Gastroesophageal sphincter (tissue), 4 donors: ENCODE measurements at places on chromosomes 3 and 15.
A peak's percentile ranks its signal among the peaks of the same experiment; 100 is the strongest.

- no peak for ATAC-seq
Measured at GRCh38 chr3:71035314-71035713, 548.2 kb downstream of the FOXP1 start.

GRCh38 chr3:167913219-167913835, 177.8 kb downstream of the SERPINI1 start:
- peak; percentile 51 for ATAC-seq

GRCh38 chr15:75036212-75036616, 12.8 kb downstream of the PPCDC start:
- no peak for ATAC-seq

- ATAC-seq, result no peak
Measured at GRCh38 chr3:25483456-25483855, 55.4 kb downstream of the RARB start.

DNA sequence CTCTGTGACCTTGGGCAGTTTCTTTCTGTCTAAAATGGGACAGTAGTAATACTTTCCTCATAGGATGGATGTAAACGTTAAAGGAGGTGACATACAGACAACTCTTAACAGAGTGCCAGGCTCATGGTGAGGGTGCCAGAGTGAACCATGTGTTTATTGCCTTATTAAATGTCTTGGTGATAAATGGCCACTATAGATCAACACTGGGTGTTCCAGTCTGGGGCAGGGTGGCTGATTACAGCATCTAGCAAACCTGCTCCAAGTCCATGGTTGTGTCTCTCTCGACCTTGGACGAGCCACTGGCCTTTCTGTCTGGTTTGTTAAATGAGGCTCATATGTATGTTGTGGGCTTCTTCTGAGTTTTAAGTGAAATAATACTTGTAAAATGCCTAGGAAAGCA, 75.1 kb downstream of the TRAK1 start:
- ATAC-seq, result no peak

- ATAC-seq, result no peak
Measured at GRCh38 chr15:38174691-38175090, 77.9 kb upstream of the SPRED1 start.

DNA sequence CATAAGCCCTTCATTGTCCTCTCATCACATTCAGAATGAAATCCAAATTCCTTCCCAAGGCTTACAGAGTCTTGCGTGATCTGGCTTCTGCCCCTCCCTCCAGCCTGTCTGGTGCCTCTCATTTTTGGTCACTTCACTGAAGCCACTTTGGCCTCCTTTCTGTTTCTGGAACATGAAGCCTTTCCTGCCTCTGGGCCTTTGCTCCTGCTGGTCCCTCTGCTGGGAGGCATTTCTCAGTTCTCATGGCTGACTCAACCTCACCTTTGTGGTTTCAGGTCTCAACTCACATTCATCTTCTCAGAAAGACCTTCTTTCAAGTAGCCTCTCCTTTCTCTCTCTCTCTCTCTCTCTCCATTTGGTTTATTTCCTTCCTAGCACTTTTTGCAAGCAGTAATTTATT, 43.9 kb upstream of the BHLHE40 start:
- no peak for ATAC-seq

DNA sequence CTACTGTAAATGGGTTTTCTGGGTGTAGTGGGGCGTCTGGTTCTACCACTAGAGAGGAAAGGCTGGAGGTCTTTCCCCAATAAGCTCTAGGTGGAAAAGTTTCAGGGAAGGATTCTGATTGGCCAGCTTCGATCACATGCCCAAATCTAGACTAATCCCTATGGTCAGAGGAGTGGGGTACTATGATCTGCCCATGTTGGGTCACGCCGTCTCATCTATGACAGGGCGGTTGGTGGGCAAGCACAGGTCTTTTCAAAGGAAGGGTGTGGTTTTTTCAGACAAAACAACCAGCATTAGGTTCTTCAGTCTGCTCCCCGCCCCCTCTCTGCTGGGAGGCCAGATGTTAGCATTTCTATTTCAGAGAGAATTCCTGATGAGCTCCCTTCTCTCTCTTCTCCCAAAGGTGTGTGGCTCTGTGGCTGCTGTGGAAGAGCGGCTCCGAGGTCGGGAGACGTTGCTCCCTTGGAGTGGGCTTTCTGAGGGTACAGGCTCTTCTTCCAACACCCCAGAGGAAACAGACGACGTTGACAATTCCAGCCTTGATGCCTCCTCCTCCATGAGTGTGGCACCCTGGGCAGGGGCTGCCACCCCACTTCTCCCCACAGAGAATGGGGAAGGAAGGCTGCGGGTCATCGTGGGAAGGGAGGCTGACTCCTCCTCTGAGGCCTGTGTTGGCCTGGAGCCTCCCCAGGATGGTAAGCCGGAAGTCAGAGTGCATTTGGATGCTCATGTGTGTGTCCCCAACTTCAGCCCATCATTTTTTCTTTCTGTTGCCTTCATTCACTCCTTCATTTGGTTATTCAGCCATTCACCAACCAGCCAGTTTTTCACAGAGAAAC, 9.7 kb upstream of the TATDN2 start:
- ATAC-seq, result no peak

DNA sequence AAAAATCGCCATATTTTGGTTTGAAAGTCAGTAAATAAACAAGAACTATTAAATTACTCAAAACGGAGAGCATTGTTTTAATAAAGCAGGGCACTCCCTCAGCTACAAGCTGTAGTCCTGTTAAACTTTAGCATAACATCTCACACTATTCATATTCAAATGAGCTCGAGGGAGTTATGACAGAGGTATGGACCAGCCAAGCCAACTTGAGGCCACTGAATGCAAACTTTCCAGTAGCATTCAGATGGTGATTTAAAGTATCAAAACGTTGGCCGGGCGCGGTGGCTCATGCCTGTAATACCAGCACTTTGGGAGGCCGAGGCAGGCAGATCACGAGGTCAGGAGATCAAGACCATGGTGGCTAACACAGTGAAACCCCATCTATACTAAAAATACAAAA, 132.9 kb downstream of the GABRB3 start:
- ATAC-seq, result no peak

DNA sequence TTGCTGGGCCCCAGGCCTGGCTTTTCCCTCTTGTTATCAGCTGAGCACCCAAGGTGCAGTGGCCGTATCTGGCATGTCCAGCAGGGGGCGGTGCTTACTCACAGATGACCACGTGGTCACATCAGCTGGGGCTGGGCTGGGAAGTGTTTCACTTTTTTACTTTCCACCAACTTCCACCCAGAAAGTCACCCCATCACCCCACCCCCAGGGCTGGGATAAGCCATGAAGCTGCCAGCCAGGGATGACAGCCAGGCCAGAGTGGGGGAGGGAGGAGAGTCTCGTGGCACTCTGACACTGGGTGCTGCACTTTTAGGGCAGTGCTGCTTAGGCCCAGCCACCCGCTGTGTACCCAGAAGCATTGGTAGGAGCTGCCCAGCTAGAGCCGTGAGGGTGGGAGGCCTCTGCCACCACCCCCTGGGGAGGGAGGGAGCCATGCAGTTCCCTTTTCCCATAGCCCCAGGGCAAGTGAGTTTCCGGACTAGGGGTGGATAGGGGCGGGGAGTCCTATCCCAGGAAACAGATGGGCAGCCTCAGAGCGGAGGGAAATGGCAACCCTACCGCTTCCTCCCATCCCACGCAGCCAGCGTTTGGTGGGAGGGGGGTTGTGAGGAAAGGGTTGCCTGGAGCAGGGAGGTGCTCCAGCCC, 6.1 kb downstream of the PPCDC start:
- peak; percentile 85 for ATAC-seq

DNA sequence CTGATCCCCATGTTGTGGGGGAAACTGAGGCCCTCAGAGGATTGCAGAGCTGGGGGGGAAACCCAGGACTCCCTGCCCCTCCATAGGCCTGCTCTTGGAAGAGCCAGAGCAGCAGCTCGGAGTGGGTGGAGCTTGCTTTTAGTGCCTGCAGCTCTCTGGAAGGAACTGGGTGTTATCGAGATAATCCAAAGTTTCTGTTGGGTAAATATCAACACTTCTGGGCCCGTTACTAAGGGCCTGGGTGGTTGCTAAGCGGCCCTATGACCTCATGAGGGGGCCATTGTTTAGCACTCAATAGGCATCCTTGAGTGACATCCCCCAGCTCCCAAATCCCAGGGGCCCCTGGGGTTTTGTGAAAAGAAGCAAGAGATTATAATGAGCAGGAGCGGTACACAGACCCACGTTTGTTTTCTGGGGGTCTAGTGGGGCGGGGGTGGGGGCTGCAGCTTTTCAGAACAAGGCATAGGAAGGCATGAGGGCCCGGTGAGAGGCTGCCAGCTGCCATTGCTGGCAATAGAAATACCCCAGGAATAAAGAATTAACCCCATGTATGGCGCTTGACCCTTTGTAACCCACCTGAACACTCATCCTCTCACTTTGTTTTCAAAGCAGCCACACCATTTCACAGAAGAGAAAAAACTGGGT, 48.3 kb upstream of the ATP2B2 start:
- no peak for ATAC-seq

GRCh38 chr15:78149805-78150751, 916 bp downstream of the IDH3A start:
- no peak for ATAC-seq

DNA sequence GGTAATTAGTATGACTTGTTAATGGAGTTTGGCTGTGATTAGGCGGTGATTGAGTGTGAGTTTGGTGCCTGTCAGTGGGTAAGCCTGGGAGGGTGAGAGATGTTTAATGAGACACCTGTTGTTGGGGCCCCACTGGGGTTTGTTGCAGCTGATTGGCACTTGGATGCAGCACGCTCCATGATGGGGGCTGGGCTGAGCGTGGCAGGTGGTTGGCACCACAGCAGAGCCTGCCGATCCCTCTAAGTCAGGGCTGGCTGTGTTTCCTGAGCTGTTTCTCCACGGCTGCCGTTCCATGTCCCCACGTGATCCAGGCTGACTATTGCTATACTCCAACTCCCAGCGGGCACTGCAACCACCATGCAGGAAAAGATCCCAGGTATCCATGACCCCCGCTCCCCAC, 93.5 kb upstream of the ARRDC4 start:
- no peak for ATAC-seq

GRCh38 chr15:51692154-51692553, 10.9 kb downstream of the SCG3 start:
- ATAC-seq, result no peak

GRCh38 chr15:33425142-33425541, 114.4 kb downstream of the RYR3 start:
- no peak for ATAC-seq

DNA sequence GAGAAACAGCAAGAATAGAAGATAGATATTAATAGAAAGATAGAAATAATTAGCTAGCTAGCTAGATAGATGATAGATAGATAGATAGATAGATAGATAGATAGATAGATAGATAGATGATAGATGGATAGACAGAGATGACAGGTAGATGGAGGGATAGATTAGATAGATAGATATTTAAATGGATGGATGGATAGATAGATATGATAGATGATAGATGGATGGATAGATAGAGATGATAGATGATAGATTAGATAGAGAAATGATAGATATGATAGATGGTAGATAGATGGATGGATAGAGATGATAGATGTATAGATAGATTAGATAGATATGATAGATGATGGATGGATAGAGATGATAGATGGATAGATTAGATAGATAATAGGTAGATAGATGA, 8.3 kb upstream of the ATP10A start:
- ATAC-seq, result no peak

- ATAC-seq, result no peak
Measured at GRCh38 chr3:96760956-96761355, 53.4 kb upstream of the EPHA6 start.

DNA sequence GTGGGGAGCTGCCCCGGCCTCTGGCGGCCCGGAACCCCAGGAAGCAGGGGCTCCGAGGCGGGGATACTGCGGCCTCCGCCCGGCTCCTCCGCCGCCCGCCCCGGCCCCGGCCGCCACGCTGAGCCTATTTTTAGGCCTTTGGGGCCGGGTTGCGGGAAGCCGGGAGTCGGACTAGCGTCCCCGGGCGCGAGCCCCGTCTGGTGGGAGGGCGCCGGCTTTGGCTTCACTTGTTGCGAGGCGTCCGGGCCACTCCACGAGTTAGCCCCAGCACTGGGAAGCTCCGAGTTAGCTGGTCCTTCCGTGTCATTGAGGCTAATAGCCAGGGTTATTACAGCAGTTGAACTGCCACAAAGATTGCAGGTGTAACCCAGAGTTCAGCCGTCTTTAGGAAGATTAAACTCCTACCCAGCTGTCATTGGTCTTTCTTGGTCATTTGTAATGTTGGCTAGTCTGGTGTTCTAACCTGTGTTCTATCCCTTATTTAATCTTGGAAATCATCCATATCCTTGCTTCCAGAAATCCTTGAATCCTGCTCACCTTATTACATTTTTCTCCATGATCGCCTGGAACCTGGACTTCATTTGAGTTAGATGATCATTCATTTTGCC, 791 bp downstream of the GYG1 start:
- peak; percentile 50 for ATAC-seq

DNA sequence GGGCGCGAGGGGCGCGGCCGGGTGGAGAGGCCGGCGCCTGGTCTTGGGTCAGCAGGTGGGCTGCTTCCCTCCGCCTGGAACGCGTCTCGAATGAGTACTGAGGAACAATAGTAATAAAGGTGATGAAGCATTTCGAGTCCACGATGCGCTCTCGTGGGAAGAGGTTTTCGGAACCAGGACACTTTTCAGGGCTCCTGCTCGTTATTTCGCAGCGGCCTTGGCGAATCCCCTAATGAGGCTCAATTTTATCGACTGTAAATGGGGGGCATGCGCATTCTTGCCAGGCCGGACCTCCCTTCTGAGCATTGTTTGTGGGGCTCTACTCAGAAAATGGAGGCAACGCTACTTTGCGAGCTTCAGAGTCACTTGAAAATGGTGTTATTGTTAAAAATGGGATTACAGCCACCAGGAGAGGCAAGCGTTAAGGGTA, 1.2 kb downstream of the NR2C2 start:
- ATAC-seq, result no peak

GRCh38 chr3:176514297-176514696, 683.0 kb downstream of the TBL1XR1 start:
- no peak for ATAC-seq

DNA sequence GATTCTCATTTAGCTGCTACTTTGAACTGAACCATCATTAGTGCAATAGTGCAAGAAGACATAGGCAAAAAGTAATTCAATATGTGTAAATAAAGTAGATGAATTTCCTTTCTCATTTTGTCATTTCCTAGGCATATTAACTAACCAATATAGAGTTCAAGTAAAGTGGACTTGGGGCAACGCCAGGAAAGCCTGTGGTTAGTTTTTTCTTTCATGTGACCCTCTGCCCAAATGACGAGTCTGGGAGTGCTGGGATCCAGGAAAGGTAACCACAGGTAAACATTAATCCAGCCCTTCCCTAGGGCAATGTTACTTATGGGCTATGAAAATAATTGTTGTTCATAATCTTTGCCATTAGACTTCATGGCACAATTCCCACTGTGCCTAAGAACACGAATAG, 181.0 kb downstream of the VPS13C start:
- no peak for ATAC-seq

- ATAC-seq, result no peak
Measured at GRCh38 chr15:59360896-59361295, 11.8 kb downstream of the MYO1E start.

DNA sequence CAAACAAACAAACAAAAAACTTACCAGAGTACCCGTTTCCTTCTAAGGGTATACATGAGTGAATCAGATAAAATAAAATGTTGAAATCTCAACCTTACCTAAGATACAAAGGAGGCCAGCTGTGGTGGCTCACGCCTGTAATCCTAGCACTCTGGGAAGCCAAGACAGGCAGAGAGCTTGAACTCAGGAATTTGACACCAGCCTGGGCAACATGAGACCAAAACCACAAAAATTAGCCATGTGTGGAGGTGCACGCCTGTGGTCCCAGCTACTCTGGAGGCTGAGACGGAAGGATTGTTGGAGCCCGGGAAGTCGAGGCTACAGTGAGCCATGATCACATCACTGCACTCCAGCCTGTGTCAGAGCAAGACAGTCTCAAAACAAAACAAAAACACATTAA, 11.0 kb upstream of the FAM219B start:
- no peak for ATAC-seq
